ENCODE measurements at places on chromosomes 7 and 10. TPM values are rescaled to one million over a fixed set of nuclear protein-coding genes. Genes with fewer than 3 reads are reported as not detected.

The ANKRD1 gene
- 143 TPM for polyA plus RNA-seq

The IFIT1B gene
- 0.53 TPM for polyA plus RNA-seq

The STRIP2 gene
- 9.2 TPM for polyA plus RNA-seq

DNA sequence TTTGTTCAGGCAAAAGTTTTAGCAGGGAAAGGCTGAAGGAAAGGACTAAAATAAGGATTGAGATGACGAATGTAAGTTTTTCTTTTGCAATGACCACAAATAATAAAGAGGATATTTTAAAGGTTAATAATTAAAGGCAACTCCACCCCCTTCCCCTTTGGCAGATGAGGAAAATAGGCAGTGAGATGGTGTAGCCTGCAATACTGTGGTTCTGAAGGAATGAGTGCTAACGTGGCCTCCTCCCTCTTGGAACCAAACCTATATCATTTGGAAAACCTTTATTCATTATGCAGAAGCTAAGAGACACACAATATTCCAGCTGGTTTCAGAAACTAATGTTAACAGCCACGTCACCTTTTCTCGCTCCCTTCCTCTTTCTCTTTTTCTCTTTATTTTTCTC, 70.9 kb upstream of the COL1A2 start:
- no peak for DNase-seq

DNA sequence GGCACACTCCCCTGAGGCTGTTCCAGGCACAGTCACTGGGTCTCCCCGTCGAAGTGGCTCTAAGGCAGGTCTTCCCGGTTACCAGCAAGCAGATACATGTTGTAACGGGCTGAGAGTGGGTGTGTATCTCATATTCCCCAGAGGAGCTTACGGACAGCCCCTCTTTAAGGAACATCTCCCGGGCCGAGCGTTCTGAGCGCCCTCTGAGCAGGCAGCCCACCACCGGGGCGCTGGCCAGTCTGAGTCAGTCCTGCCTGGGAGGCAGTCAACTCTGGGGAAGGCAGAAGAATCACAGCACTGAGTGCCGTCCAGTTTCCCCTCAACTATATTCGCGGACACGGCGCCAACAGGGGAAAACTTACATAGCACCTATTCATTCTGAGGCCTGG, 117.4 kb downstream of the LHPP start:
- no peak for DNase-seq

- no peak for DNase-seq
Observed at GRCh38 chr7:42805601-42806000, 106.3 kb downstream of the C7orf25 start.

The SPDYE5 gene
- 2.8 TPM for polyA plus RNA-seq

The MUC3A gene
- polyA plus RNA-seq: 0.10 TPM

DNA sequence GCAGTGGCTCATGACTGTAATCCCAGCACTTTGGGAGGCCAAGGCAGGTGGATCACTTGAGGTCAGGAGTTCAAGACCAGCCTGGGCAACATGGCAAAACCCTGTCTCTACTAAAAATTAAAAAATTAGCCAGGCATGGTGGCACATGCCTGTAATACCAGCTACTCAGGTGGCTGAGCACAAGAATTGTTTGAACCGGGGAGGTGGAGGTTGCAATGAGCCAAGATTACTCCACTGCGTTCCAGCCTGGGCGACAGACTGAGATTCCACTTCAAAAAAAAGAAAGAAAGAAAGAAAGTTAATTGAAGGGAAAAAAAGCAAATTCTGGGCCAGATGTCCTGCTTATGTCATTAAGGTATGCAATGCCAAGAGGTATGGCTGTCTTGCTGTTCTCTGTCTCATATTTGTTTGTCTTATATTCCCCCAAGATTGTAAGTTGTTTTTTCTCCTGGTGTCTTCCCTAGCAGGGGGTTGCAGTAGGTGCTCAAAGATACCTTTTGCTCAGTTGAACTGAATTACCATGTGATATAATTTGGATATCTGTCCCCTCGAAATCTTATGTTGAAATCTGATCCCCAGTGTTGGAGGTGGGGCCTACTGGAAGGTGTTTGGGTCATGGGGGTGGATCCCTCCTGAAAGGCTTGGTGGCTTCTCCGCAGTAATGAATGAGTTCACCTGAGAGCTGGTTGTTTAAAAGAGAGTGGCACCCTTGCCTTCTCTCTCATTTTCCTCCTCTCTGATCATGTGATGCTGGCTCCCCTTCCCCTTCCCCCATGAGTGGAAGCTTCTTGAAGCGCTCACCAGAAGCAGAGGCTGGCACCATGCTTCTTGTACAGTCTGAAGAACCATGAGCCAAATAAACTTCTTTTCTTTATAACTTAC, 60.9 kb downstream of the MYOF start:
- DNase-seq: no peak

DNA sequence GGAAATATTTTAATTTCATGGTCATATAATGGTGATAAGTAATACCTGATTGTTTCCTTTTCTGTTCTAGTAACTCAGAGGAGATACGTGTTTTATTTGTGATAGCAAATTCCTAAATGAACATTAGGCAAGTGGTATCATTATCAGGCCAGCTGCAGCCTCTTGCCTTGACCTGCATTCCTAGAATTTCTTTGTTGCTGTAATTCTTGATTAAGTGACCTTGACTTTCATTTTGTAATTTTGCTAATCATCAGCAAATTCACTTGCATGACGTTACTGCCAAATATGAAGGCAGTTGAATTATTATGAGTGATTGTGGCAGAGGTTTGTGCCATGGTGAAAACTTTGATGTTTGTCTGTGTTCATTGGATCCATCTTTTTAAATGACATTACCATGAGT, 5.6 kb upstream of the AS3MT start:
- DNase-seq: no peak

The FAM241B gene
- polyA plus RNA-seq: 0.39 TPM

DNA sequence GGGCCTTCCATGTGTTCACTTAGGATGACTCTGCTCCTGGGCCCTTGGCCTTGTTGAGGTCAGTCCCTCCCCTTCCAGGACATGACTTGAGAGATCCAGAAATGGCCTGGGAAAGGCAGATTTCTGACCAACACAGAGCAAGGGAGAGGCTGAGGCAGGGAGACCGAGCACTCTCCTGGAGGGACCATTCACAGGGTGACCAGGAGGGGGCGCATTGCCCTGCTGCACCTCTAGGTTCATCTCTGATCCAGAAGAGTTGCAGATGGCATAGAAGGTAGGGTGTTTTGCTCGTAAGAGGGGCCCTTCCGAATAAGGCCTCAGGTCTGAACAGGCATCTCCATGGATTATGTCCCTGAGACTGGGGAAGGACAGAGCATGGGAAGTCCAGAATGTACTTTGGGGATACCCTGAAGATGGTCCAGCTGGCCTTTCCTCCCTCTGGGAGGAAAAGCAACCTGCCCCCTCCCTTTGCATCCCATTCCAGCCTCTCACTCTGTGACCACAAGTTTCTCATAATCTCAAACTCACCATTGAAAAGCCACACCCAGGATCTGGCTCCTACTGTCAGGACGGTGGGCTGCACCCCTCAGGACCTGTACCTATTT, 6.6 kb downstream of the DMBT1 start:
- no peak for DNase-seq

GRCh38 chr7:39832519-39833085, 117.5 kb upstream of the CDK13 start:
- DNase-seq: no peak

DNA sequence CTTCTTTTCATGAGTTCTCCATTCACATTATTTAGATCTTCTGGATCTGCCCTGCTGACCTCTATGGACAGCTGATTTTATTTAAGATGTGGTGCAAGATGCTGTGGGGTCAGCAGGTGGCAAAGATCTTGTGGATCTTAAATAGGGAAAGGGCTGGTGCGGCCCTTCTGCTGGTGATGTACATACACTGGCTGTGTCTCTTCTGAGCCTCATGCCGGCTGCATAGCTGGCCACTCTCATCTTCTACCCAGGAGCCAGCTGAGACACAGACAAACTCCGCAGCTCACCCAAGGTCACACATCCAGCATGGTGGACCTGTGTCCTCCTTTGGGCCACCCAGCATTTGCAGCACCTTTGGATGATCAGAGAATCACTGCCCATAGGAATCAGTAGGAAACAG, 9.7 kb downstream of the RBP3 start:
- DNase-seq: no peak

- no peak for DNase-seq
Observed at GRCh38 chr10:51821045-51821444, 121.7 kb upstream of the CSTF2T start.

DNA sequence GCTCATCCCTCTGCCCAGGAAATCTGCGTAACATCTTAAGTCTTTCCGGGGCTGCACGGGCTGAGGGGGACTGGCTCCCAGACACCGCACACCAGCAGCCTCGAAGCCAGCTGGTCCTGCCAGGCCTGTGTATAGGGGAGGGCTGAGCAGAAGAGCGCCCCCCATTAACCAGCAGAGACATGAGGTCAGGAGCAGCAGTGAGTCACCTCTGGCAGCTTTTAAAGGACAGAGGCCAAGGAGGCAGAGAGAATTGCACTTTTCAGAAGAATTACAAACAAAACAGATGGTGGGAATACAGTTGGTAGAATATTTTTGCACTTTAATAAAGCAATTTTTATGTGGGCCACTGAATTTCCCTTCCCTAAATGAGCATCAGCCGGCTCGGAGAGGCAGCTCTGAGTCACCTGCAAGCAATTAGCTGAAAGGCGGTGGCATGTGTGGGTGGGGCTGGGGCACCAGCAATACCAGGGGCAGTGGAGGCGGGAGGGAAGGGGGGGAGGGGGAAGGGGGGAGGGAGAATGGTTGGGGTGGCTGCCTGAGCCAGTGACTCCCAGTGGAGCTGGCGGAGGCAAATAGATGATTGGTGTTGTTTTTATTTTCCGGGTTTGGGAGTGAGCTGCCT, 39.1 kb downstream of the GOLGA7B start:
- DNase-seq: no peak
